ENCODE measurements at places on chromosomes 7 and 10. TPM values are rescaled to one million over a fixed set of nuclear protein-coding genes. Genes with fewer than 3 reads are reported as not detected.

Gene GNB2
- total RNA-seq = 102 TPM

Gene IQCE
- 3.2 TPM for total RNA-seq

Gene PDE6C
- not detected for total RNA-seq

Gene CLDN3
- total RNA-seq = 2.6 TPM

Gene PTPRZ1
- under 0.01 TPM for total RNA-seq

Gene ODAD2
- total RNA-seq = 1.0 TPM

Gene DHX32
- total RNA-seq = 40.3 TPM

Gene NODAL
- not detected for total RNA-seq

Gene P4HA1
- total RNA-seq = 49.4 TPM

Gene SMO
- total RNA-seq = 8.4 TPM

Gene PKD2L1
- not detected for total RNA-seq

Gene OGDHL
- 0.16 TPM for total RNA-seq

Gene SUGCT
- 1.1 TPM for total RNA-seq

Gene CDK14
- total RNA-seq = 4.3 TPM

Gene COL28A1
- under 0.01 TPM for total RNA-seq

Gene HILPDA
- total RNA-seq = 10.7 TPM

Gene PPP1R9A
- 15.9 TPM for total RNA-seq

Gene PIK3CG
- total RNA-seq = 5.3 TPM

Gene LIPF
- not detected for total RNA-seq

Gene FXYD4
- not detected for total RNA-seq

Gene CUBN
- total RNA-seq = 14.9 TPM

Gene ACHE
- total RNA-seq = 11.3 TPM

Gene FAM149B1
- 22.5 TPM for total RNA-seq

Gene TMEM184A
- not detected for total RNA-seq

Gene LRGUK
- 0.16 TPM for total RNA-seq

Gene CHST3
- total RNA-seq = 6.1 TPM

Gene AKR1C8
- total RNA-seq = 0.16 TPM

Gene CDH23
- 0.06 TPM for total RNA-seq

Gene CPA4
- 0.25 TPM for total RNA-seq

Gene ASIC3
- 0.16 TPM for total RNA-seq

Gene CNPY1
- not detected for total RNA-seq

Gene AKR1C2
- total RNA-seq = 0.97 TPM

Gene HMX2
- total RNA-seq = not detected

Gene SPDYE9
- total RNA-seq = not detected

Gene PRTFDC1
- total RNA-seq = 9.1 TPM

Gene OR2A12
- total RNA-seq = not detected

Gene CTAGE15
- total RNA-seq = not detected

Gene TMEM273
- total RNA-seq = 68.0 TPM

Gene SH2D4B
- total RNA-seq = 0.16 TPM

Gene SLC16A9
- 0.16 TPM for total RNA-seq

Gene MGMT
- 17.7 TPM for total RNA-seq

Gene SNX10
- 6.2 TPM for total RNA-seq

Gene RSPH10B2
- total RNA-seq = 0.50 TPM

Gene C10orf67
- total RNA-seq = not detected

Gene TACR2
- total RNA-seq = not detected

Gene FAM221A
- total RNA-seq = 4.2 TPM

Gene OR6B1
- not detected for total RNA-seq

Gene SEMA3A
- 2.4 TPM for total RNA-seq

Gene NUTM2E
- not detected for total RNA-seq

Gene PPP1R17
- total RNA-seq = not detected

Gene ZNF33A
- total RNA-seq = 24.0 TPM

Gene FERD3L
- total RNA-seq = not detected

Gene TFPI2
- 81.8 TPM for total RNA-seq

Gene HPSE2
- not detected for total RNA-seq
